ENCODE measurements at places on chromosomes 4 and X.
A peak's percentile ranks its signal among the peaks of the same experiment; 100 is the strongest.

- DNase-seq = no peak
Observed at GRCh38 chrX:9279234-9279544, 185.7 kb upstream of the TBL1X start.

- peak; percentile 57 for DNase-seq
Observed at GRCh38 chr4:132218406-132218805, 930.7 kb upstream of the PCDH10 start.

DNA sequence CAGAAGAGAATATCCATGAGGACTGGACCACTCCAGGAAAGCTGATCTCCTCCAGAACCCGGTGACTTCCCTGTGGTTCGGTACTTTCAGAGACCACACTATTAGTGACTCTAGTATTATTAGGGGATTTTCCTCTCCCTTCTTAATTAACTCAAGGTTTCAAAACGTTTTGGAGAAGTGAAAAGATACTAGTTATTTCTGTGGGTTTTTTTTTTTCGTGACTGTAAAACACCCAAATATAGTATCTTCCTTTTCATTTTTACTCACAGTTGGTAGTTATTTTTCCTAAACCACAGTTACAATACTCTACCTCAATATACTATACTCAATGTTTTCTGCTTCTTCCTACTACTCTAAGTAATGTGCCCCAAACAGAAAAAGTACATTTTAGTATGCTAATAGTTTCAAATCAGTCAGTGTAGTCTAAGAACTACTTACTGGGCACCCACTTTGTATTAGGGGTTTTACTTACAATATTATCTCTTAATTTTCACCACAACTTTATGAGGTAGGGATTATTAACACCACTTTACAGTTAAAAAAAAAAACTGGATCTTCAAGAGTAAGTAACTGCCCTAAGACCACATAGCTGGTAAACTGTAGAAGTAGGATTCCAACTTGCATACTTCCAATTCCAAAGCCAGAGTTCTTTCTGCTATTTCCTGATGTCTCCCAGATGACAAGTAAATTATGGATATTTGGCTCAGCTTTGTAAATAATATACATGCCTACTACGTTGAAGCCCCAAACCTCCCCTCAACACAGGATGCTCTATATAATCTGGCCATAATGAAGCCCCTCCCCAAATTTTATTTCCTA lies 45.0 kb downstream of the SLC9A7 start:
- peak; percentile 15 for DNase-seq

DNA sequence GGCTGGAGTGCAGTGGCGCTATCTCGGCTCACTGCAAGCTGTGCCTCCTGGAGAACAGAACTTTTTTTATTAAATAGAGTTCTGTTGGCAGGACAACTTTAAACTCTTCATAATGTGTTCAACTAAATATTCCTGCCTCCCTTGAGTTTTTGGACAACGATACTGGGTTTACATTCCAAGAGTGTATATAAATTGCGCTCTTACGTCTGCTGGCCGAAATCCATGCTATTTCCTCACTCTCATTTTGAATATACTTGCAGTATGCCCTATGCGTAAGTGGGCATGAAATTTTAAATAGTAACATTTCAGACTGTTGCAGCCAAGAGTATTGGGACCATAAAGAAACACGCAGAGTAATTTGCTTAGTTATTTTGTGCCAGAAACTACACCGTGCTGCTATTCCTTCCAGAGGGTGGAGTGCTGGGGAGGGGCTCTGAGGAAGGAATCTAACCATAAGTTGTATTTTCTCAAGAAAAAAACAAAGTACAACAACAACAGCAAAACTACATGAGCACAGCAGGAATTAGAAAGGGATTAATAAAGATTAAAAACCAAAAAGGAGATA lies 480.0 kb downstream of the NLGN4X start:
- no peak for DNase-seq

- no peak for DNase-seq
Observed at GRCh38 chr4:167688660-167689142, 403.6 kb upstream of the ANXA10 start.

GRCh38 chr4:153741541-153741940 lies 18.3 kb downstream of the RNF175 start:
- DNase-seq = no peak

- peak; percentile 7 for DNase-seq
Observed at GRCh38 chrX:68694435-68695205, 47.2 kb downstream of the STARD8 start.

DNA sequence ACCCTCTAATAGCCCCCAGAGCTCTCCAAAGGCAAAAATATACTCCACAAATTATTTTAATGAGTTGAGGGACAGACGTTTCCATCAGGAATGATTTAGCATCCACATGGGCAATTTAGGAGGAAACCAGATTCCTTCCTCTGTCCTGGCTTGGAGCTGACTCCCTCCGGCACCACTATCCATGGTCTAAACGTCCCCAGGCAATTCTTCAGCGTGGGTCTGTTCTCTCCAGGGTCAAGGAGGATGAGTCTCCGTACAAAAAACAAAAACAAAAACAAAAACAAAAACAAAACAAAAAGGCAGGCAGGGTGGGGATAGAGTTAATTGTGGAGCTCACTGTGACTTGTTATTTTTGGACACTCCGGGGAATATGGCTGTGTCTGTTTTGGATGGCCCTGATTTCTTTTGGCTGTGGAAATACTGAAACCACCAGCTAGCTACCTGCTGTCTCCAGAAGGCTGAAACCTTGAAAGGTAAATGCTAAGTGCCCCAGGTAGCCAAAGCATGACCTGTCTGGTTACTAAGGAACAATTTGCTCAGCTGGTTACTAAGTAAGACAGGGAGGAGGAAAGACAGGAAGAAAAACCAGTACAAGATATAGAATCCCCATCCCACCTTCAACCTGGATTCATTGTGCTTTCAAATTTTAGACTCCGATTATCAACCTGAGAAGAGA lies 419.1 kb upstream of the LCORL start:
- DNase-seq = no peak

- DNase-seq = peak; percentile 34
Observed at GRCh38 chrX:84188320-84188834, 378 bp upstream of the RPS6KA6 start.

DNA sequence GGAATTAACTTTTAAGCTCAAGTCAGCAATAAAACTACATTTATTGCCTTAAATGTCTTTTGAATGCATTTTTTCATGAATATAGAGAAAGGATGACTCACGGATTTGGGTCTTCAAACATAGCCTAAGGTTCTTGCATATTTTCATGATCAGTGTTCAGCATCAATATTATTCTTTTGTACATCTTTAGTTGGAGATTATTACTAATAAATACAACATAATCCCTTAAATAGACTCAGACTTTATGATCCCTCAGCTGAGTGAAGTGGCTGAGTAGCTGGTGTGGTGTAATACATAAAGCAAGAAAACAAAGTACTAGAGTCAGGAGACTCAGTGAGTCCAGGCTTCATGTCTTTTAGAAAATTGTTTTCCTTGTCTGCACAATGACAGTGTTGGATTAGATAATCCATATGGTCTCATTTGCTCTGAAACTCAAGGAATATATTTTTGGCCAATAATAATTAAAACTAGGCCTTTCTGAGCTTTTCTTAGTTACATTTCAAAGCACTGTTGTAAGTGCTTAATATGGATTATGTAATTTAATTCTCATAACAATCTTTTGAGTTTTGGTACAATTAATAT lies 78.3 kb upstream of the UNC5C start:
- no peak for DNase-seq

DNA sequence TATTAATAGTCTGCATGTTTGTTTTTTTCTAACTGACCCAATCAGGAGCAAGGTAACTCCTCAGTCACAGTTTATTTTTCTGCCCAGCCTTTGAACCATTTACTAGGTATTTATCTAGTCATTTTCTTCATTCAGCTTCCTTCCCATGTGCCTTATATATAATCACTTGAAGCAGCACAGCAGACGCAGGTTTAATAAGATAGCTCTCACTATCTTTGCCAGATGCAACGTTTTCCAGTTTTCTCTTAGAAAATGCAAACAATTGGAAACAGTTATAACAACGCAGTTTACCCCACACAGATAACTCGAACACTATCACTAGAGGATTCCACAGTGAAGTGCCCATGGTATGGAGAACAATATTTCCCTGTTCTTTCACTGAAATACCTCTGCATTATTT lies 56.4 kb upstream of the NFKB1 start:
- no peak for DNase-seq

DNA sequence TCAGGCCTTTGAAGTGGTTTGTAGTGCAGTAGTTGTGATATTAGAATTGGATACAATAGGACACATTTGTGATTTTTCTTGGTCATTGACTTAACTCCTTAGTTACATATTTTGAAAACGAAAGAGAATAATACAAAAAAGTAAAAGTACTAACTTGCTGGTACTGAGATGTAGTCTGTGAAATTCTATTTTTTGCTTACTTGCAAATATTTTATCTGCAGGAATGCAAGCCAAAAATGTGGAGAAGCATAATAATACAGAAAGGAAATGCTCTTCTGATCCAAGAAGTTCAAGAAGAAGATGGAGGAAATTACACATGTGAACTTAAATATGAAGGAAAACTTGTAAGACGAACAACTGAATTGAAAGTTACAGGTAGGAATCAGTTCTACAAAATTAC lies 46.7 kb upstream of the TEX13A start:
- no peak for DNase-seq

DNA sequence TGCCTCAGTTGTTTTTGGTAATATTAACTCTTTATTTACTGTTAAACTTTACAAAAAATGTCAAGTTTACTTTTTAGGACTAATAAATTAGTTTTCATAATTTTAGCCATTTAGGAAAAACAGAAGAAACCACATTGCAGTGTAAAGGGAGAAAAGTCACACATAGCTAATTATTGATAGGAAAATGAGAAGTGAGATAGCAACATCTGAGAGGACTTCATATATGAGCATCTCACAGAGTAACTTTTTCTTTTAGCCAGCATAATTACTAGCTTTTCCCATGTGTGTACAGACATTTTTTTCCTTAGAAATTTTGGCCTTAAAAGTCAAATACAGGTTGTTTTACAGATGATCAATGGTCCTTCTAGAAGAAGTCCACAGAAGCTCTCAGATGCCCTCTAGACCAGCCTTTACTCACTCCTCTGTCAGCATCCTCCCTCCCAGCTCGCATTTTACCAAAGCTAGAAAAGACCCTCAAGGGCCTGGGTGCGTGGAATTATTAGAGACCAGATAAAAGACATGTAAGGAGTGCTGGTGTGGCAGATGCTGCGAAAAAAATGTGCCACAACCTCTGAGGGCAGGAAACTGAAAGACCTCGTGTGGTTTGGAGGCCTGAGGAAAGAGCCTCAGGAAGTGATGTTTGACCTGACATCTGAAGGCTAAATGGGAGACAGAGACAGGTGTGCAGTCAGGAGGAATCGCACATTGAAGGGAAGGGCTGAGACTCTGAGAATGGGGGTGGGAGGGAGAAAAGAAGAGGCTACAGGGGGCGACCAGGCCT lies 156.9 kb downstream of the CBR4 start:
- no peak for DNase-seq

DNA sequence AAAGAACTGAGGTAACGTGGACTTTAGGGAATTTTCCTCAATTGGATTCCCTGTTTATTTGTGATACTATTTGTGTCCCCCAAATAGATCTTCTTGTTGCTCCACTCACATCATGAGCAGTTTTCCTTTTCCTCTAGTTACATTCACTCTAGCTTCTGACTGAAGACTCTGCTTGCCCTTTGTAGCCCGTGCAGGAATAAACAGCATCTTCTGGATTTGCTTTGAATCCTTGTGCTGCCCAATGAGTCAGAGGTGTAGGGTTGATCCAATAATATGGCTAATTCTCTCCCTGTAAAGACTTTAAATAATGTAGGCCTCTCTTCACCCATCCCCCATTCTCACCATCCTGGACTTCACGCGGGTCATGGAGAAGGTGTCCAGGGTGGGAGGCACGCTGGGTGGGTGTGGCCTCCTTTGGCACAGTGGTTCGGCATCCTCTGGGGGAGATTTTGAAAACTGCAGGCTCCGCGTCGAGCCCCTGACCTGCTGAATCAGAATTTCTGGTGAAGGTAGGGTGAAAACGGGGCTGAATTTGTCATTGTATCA lies 9.0 kb downstream of the HAND2 start:
- no peak for DNase-seq

- DNase-seq = no peak
Observed at GRCh38 chrX:43108828-43109227, 330.9 kb upstream of the PPP1R2C start.

DNA sequence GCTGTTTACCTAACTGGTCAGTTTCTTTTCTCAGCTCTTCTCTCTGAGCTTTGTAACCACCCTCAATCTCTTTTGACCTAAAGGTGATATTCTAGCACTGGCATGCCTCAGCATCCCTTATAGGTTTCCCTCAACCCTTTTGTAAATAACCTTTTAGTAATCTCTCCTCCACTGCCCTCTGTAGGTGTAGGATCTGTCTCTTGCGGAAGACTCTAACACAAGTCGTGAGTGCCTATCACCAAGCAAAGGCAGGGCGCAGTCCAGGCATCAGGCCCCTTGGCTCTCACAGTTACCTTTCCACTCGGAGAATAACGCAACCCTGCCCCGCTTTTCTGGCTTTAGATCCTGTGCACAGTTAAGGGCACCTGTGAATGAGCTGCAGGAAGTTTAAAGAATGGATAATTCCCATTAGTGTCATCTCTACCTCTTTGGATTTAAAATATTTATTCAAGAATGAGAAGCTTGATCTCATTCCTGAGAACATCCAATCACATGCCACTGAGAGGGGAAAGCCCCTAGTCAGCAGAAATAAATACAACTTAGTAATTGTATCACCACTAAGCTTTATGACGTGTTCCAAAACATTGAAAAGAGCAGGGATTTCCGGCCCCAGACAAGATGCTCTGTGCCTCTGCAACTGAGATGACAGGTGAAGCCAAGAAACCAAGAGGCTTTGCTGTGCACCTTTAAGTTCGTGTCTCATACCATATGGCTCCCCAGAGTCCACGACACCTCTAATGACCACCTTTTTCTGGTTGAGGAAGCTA lies 58.8 kb downstream of the SPINK2 start:
- DNase-seq = no peak

DNA sequence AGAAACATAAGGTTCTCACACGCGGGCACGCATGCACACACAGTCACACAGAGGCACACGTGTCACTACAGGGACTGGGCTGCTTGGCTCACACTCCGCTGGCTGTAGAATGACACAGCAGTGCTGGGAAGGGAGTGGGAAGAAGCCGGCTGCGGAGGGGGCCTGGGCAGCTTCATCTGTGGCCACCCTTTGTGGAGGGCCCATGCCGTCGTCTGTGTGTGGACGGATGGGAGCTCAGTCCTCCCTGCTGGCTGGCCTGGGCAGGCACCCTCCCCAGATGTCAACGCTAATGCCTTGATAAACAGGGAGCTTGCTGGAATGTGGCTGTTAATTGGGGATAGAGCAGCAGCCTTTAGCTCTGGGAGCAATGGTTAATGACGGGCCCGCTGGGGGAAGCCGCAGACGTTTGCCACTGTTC lies 621.1 kb downstream of the BCOR start:
- DNase-seq = no peak

DNA sequence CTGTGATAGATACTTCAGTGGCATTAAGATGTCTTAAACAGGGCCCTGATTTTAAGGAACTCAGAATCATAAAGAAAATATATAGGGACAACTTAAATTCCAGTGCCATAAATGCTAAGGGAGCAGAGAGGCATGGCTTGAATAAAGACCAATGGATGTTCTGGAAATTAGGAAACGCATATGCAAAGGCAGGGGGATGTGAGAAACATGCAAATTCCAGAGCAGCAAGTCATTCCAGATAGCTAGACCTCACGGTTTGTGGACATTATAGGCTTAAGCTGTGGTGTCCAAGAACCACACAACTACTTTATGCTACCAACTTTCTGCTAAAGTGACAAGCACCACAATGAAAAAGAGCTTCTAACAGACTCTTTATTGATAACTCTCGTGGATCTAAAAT lies 132.6 kb upstream of the ANK2 start:
- peak; percentile 58 for DNase-seq
